Fibroblast of villous mesenchyme (primary cell): ENCODE measurements at places on chromosomes 1 and 21. TPM values are rescaled to one million over a fixed set of nuclear protein-coding genes. Genes with fewer than 3 reads are reported as not detected.
A peak's percentile ranks its signal among the peaks of the same experiment; 100 is the strongest.

The CDKN2C gene
- total RNA-seq: 18.0 and 19.0 TPM in 2 replicates

DNA sequence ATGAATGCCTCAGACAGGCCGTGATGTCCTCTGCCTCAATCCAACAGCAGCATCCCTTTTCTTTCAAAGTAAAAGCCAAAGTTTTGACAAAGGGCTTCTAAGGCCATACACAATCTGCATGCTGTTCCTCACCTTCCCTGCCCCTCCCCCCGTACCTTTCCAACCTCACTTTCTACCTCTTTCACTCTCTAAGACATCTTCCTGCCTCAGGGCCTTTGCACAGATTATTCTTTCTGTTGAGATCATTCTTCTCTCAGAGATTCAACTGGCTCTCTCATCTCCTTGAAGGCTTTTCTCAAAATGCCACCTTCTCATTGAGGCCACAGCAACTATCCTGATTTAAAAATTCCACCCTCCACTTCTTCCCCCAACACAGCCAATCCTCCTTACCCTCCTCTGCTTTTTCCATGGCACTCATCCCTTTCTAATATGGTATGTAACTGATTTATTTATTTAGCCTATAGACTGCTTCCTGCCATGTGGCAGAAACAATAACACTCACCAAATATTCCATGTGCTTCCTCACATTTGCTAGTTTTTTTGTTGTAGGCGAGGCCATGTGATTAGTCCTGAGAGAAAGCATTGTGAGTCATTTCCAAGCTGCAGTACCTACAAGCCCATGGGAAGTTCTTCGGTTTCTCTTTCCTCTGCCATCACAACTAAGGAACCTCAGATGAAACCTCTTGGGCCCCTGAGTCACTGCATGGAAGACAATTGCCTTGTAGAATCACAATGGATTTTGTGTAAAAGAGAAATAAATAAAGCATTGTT, 58.7 kb upstream of the GADD45A start:
- peak; percentile 60 for DNase-seq

GRCh38 chr1:156384007-156384406, 15.0 kb downstream of the RHBG start:
- no peak for DNase-seq

GRCh38 chr1:186757851-186758250, 70.9 kb upstream of the PLA2G4A start:
- DNase-seq: no peak

DNA sequence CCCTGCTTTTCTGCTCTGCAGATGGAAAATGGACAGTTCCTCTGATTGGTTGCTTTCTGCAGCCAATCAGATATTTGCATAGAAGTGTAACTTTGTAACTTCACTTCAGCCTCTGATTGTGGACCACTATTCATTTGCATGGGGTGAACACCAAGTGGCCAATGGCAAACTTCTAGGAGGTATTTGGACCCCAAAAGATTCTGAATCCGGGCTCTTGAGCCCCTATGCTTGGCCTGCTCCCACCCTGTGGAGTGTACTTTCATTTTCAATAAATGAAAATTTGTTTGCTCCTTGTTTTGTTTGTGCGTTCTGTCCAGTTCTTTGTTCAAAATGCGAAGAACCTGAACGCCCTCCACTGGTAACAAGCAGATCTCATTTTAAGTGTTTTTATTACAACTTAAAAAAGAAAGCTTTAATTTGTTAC, 6.4 kb upstream of the GSTM4 start:
- DNase-seq: peak; percentile 75

The SPRR5 gene
- not detected in 2 replicates for total RNA-seq

GRCh38 chr1:17136936-17137335, 17.7 kb upstream of the PADI2 start:
- DNase-seq: peak; percentile 29

DNA sequence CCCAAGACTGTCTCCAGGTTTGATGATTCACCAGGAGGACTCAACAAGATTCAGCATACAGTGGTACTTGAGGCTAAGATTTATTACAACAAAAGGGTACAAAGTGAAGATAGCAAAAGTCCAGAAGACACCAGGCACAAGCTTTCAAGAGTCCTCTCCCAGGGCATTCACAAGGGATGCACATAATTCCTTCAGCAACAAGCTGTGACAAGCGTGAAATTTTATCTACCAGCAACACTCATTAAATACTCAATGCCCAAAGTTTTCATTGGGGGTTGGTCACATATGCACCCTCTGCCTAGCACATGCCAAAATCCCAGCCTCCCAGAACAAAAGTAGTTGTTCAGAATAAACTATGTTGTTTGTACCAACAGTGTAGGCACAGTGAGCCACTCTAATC, 62.3 kb downstream of the PRKACB start:
- DNase-seq: no peak

- peak; percentile 66 for DNase-seq
Observed at GRCh38 chr1:162011337-162012012, 12.2 kb downstream of the OLFML2B start.

- DNase-seq: no peak
Observed at GRCh38 chr1:38009088-38009840, 3.3 kb upstream of the UTP11 start.

- no peak for DNase-seq
Observed at GRCh38 chr21:45011426-45011825, 63.0 kb upstream of the ADARB1 start.

DNA sequence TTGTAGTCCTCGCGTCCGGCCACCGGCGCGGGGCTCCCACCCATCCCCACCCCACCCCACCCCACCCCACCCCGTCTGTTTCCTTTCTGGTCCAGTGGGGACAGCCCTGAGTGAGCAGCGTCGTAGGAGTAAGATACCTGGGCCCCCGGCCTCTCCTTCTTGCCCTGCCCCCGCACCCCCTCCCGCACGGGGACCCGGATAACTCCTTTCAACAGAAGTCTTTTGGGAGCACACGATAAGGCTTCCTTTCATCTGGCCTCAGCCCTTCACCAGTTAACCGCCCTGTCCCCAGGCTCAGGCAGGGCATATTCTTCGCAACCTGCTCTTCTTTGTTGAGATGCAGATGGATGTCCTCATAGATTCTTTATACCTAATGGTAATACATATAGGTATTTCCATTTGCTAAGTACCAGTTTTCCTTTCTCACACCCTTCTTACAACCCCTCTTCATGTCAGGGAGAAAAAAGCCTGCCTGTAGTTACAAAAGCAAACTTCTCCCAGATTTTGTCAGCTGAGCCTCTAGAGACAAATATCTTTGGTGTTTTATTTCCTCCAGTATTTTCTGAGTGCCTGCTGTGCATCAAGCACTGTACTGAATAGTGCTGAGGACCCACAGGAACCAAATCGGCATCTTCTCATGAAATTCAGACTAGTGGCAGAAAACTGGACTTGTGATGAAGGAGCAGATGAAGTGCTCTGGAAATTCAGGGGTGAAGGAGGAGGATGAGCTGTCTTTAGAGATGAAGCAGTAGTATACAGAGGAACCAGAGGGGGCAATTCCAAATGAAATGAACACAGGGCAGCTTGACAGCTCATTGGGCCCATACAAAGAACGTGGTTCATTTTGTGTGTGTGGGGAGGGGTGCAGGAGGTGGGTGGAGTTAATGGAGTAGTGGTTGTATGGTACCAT, 33.6 kb downstream of the SLC2A1 start:
- no peak for DNase-seq

GRCh38 chr1:1332774-1333480, 1.8 kb downstream of the TAS1R3 start:
- no peak for DNase-seq

GRCh38 chr21:37071561-37072273, 1.2 kb downstream of the PIGP start:
- peak; percentile 89 for DNase-seq

The ADAMTS5 gene
- total RNA-seq: 12.6 and 28.5 TPM in 2 replicates

DNA sequence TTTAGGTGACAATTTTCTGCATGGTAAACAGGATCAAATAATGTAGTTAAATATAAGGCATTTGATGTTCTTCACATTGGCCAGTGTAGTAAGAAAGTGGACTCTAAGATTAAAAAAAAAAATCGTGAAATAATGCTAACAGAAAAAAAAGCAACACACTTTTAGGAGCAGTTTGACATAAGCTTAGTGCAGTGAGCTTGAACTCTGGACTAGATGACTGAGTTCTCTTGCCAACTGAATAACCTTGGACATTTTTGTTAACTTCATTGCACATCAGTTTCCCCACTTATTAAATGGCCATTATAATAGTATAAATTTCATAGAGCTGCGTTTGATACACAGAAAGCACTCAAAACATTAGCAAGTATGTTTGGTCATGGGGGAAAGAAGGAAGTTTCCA, 649.3 kb upstream of the ADGRL4 start:
- no peak for DNase-seq

The IRF6 gene
- under 0.01 and 0.32 TPM in 2 replicates for total RNA-seq

DNA sequence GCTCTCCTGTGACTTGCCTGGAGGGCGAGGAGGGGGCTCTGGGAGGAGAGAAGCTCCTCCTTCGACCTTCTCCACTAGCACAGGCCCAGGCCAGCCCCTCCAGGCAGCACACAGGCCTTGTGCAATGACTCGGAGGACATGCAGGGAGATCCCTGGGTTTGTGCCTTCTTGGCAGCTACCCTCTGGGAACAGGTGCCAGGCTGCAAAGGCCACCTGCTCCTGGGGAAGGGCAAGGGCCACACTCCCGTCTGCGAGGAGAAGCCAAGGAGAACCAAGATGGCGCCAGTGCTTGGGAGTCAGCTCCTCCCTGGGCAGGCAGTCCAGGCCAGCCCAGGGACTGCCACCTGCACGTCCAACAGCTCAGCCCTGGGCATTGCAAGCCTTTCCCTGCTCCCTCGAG, 15.3 kb downstream of the CASZ1 start:
- DNase-seq: no peak

GRCh38 chr21:46509741-46510502, 51.2 kb downstream of the DIP2A start:
- DNase-seq: peak; percentile 11

The OR2AK2 gene
- under 0.01 TPM in 1 of 2 replicates, not detected in the other for total RNA-seq

DNA sequence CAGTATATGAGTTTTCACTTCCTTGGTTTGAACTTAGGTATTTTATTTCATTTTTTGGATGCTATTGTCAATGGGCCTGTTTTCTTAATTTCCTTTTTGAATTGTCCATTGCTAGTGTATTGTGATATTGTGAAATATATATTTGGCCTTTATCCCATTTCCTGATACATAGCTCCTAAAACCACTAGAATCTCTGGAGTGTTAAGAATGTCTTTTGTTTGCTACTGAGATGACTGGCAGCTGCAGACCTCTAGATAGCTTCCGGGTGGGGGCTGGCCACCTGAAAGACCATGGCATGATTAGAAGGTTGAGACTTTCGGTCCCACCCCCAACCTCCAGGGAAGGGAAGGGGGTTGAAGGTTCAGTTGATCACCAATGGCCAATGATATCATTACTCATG, 245.4 kb downstream of the KCNJ6 start:
- peak; percentile 5 for DNase-seq
